ENCODE measurements at places on chromosomes 12 and 14.

GRCh38 chr12:91852634-91853033, 293.0 kb downstream of the BTG1 start:
- DNase-seq, result peak; percentile 15

DNA sequence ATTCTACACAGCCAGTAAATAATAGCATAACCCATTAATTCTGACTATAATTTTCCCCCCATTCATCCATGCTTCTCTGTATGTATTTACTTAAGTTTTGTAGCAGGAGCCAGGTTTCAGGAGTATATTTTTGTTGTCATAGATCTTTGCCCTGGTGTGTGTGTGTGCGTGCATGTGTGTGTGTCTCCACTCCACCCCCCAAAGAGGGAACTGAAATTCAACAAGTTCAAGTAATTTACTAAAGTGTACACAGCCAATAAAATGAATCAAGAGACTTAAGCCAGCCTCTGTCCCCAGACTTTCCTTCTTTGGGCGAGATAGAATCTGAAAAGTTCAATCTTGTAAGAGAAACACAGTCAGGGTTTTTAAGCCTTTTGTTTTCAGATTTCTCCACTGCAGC, 792.0 kb downstream of the MED13L start:
- DNase-seq, result no peak

- DNase-seq, result no peak
Measured at GRCh38 chr14:73461478-73462047, 3.2 kb upstream of the NUMB start.

DNA sequence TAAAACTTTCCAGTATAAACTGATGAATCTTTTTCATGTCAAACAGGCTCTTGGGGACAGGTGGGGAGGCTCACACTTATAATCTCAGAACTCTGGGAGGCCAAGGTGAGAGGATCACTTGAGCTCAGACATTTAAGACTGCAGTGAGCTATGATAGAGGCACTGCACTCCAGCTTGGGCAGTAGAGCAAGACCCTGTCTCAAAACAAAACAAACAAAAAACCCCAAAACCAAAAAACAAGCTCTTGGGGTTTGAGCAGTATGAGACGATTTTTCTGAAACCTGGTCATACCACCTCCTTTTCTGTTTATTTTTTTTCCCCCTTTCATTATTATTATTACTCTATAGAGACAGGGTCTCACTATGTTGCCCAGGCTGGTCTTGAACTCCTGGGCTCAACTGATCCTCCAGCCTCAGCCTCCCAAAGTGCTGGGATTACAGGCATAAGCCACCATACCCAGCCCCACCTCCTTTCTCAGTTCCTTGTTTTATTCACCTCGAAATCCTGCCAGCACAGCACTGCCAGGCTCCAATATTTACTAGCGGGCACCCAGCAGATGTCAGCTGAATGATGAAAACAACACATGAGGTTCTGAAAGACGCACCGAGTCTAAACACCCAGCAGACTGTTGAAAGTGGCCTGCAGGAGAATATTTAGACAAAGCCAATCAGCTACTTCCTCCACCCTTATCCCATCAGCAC, 19.5 kb upstream of the CDK17 start:
- DNase-seq, result no peak

GRCh38 chr14:61358554-61359226, 37.3 kb downstream of the PRKCH start:
- no peak for DNase-seq

- DNase-seq, result peak; percentile 1
Measured at GRCh38 chr12:92445253-92446082, 257.3 kb upstream of the PLEKHG7 start.

- DNase-seq, result no peak
Measured at GRCh38 chr14:100271247-100271939, 32.4 kb downstream of the YY1 start.

DNA sequence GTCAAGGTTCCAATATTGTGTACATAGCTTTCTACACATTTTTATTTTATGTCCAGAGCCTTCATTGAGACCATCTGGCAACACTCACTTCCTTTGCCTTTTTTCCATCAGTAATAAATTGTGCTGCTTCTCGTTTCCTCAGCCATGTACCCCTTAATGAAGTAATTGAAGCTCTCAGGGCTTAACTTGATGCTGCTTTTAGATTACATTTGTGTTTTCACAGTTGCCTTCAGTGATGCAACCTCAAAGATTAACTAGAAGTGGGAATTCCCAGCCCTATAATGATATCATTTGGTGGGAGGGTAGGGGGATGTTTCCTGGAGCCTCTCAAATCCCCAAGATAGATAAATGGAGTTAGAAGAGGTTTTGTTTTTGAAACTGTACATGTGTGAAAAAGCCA, 80.2 kb upstream of the KRR1 start:
- DNase-seq, result no peak

DNA sequence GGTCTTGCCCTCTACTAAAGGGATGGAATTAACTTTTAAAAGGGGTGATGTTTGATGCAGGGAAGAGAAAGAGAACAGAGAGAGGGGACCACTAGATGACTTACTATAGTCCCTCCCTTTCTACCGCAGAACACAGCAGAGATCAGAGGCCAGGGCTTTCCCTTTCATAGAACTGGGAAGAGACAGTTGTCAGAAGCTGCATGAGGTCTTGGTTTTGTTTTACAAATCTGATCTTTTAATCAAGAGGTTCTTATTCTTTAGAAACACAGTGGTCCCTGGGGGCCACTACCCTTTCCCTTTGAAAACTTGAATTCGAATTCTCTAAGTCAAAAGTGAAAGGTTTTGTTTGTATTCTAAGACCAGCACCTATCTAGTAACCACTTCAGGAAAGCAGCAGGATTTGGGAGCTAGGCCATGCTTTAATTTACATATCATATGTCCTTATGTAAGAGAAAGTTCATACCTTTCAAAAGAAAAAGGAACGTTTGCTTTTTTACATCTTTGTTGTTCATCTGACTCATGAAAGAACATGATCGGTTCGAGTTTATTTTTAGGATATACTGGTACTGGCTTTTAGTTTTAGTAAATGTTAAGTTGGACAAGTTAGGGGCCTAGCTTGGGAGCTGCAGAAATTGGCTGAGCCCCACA, 6.3 kb downstream of the FBXL14 start:
- no peak for DNase-seq

DNA sequence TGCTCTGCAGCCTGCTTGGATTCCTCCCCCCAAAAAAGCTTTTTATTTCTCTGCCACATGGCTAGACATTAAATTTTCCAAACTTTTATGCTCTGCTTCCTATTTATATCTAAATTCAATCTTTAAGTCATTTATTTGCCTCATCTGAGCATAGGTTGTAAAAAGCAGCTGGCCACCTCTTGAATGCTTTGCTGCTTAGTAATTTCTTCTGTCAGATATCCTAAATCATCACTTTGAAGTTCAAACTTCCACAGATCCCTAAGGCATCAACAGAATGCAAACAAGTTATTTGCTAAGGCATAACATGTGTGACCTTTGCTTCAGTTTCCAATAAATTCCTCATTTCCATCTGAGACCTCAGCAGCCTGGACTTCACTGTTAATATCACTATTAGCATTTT, 209.6 kb downstream of the FSCB start:
- no peak for DNase-seq

GRCh38 chr12:121894633-121895032, 6.0 kb downstream of the PSMD9 start:
- no peak for DNase-seq

- DNase-seq, result no peak
Measured at GRCh38 chr14:74763803-74764531, 851 bp downstream of the YLPM1 start.

- no peak for DNase-seq
Measured at GRCh38 chr12:74722709-74723108, 185.1 kb downstream of the ATXN7L3B start.

DNA sequence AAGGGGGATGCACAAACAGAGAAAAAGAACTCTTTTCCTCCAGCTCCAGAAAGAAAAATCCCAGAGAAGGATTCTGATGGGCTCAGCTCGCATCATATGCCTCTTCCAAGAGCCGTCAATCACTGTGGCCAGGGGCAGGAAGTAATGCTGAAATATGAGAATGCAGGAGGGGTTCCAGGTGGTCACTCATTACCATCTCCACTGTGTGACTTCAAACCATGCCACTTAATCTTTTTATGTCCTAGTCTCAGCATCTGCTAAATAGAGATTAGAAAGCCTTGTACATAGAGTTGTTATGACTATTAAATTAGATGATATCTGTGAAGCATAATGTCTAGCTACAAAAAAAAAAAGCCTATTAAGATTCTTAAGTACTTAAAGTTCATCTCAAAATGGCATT, 65.6 kb upstream of the FICD start:
- DNase-seq, result no peak

DNA sequence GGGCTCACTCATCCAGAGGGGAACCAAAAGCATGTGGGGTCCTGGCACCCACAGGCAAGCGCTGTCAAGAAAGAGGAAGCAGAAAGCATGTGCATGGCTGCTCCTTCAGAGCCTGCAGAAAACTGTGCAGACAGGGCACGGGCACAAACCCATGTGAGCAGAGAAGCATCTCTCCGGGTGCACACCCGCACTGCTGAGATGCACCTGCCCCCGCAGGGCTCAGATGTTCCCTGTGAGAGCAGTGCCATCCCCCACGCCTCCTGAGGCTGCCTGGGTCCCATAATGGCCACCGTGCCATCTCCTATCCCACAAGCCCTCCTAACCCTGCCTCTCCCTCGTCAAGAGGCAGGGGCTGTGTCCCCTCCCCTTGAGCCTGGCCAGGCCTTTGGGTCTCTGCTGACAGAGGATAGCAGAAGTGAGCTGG, 32.3 kb upstream of the INF2 start:
- no peak for DNase-seq

DNA sequence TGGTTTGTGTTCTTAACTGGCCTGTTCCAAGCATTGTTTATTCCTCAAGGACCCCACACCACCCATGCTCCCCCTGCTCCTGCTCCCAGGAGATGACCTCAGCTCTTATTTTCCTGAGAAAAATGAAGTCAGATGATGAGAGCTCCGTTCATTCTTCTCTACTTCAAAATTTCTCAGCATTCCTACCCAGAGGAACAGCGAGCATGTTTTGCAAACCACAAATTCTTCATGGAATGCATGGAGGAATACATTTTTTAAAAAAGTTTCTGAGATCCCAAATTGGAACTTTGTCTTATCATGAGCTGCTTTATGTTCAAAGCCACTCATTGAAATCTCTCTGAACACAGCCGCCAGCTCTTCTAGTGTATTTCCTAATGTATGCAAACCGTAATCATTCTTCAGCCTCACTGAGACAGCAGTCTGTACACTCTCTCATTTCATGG, 44.9 kb downstream of the SYNE2 start:
- no peak for DNase-seq

DNA sequence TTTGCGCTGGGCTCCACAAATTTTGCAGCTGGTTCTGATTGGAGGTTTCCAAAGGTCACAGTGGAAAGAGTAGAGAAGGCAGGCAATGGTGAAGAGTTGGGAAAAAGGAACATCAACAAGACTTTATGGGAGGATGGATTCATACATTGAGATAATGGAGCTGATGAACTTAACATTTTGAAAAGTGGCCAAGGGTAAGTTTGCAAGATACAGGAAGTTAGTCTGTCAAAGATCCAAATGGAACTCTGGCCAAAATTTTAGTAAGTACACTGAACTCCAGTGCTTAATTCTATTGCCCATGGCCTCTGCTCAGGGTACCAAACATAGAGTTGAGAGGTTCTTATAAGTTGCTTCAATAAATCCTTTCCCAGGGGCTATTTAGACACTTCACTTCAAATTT, 15.6 kb downstream of the CCER1 start:
- no peak for DNase-seq

DNA sequence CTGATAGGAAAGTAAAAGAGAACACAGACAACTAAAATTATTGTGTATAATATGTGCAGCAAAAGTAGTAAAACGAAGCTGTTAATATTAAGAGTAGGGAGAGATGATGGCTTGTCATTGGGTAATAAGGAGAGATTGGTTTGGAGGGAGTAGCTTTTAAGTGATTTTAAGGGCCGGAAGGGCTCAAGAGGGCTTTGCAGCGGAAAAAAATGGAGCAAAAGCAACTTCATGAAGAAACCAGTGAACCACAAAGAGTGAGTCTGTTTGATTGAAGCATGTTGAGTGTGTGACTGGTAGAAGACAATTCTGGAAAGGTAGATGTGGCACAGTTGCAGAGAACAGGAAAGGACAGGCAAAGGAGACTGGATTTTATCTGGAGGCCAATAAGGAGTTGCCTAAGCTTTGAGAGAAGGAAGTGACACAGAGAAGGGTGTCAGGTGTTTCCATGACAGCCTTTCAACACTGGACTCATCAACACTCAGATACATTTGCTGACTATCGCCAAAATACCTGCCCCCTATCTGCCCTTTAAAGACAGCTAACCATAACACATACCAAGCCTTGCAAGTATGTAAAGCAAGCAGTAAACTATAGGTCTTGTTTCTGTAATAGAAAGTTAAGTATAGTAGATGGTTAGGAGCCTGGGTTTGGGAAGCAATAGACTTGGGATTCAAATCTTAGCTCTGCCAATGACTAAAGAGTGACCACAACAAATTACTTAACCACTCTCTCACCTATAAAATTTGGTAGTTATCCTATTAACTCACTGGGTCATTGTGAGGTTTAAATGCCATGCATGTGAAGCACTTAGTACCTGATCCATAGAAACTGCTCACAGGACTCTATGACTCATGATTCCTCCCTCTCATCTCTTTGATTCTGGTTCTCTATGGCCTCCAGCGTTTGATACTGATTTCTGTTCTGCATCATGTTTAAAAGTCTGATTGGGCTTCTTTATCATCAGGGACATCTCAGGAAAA, 117.3 kb upstream of the LMNTD1 start:
- no peak for DNase-seq

DNA sequence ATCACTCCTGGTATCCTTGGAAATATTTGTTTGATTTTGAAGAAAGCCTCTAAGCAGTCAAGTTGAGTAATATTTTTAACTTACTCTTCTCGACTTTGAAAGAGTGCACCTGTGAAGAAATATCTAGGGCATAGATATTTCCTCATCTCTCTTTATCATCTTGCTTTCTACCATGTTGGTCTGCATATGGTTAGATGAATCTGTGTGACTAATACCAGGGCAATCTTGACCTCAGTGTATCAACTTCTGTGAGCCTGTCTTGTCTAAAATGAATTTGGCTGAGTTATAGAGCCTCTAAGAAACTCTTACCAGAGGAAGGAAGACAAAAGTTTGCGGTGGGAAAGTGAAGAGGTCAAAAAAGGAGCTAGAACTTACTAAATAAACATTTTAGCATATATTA, 68.4 kb downstream of the SYT1 start:
- DNase-seq, result no peak

DNA sequence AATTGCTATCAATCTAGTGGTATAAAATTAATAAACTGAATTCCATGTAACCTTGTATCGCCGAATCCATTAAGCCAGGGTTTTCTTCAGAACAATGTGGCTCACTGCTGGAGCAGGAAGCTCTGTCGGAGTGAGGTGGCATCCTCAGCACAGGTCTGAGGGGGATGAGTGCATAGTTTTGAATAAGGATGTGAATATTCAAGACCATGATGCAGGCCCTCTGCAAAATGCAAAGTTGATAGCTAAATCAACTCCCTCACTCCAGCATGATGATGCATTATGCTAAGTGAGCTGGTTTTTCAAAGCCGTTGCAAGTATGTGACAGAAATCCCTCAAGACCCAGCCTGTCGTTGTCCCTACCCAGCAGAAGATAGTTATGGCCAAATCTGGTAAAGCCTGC, 53.0 kb downstream of the TRIM9 start:
- no peak for DNase-seq

GRCh38 chr12:5417500-5417899, 14.4 kb upstream of the NTF3 start:
- DNase-seq, result no peak

GRCh38 chr12:100521958-100522357, 48.3 kb downstream of the NR1H4 start:
- no peak for DNase-seq

- no peak for DNase-seq
Measured at GRCh38 chr14:39376667-39377403, 55.4 kb downstream of the FBXO33 start.

- DNase-seq, result no peak
Measured at GRCh38 chr14:105894125-105894977, 368.0 kb downstream of the TMEM121 start.

Data from NCI-H2029 (cell line).